ENCODE measurements at places on chromosomes 12 and 14. TPM values are rescaled to one million over a fixed set of nuclear protein-coding genes. Genes with fewer than 3 reads are reported as not detected.

Gene METTL1
- total RNA-seq, result 23.1 TPM

Gene IAPP
- 111 TPM for total RNA-seq

Gene CLEC2A
- total RNA-seq, result not detected

Gene BCL11B
- 0.78 TPM for total RNA-seq

Gene AMDHD1
- total RNA-seq, result 4.6 TPM

DNA sequence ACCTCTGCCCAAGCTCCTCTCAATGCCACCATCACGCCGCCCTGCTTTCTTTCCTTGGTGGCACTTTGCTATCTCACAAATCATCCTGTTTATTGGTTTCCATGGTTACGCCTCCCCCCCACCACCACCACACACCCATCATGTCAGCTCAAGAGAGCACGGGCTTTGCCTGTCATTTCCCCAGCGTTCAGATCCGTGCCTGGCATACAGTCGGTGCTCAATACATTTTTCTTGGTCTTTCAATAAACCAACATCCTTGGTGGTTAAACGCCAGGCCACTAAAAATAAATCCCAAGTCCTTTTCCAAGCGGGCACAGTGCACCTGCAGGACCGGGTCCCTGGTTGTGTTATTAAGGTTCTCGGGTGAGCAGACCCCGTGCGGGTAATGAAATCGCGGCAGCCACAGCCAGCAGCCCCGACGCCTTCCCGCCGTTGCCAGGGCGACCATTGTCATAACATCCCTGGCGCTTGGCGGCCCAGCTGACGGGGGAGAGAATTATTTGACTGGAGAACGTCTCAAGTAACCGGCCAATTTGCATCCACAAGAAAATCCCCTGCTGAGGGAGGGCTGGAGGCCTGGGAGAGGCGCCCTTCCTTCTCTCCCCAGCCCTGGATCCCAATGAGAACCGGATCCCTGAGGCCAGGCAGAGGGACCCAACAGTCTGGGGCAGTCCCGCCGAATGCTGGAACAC, 92.9 kb downstream of the KSR2 start:
- H3K27ac ChIP-seq, result no peak overlapping the region
- H3K4me1 ChIP-seq, result peaks cover 5% of the 10 kb centered on the region
- no peak overlapping the region for H3K4me3 ChIP-seq
- peak; percentile 11 for DNase-seq
- H3K36me3 ChIP-seq, result no peaks in the 10 kb centered on the region

- H3K36me3 ChIP-seq, result no peaks in the 10 kb centered on the region
- H3K4me3 ChIP-seq, result no peak overlapping the region
- no peak overlapping the region for H3K27ac ChIP-seq
Measured at GRCh38 chr14:36069535-36069900, 107.0 kb downstream of the PTCSC3 start.

GRCh38 chr12:68048648-68049297, 59.5 kb downstream of the IFNG-AS1 start:
- no peaks in the 10 kb centered on the region for H3K27me3 ChIP-seq
- no peak overlapping the region for H3K27ac ChIP-seq
- no peaks in the 10 kb centered on the region for H3K4me1 ChIP-seq
- no peak for DNase-seq
- no peak overlapping the region for H3K4me3 ChIP-seq
- H3K36me3 ChIP-seq, result no peaks in the 10 kb centered on the region

DNA sequence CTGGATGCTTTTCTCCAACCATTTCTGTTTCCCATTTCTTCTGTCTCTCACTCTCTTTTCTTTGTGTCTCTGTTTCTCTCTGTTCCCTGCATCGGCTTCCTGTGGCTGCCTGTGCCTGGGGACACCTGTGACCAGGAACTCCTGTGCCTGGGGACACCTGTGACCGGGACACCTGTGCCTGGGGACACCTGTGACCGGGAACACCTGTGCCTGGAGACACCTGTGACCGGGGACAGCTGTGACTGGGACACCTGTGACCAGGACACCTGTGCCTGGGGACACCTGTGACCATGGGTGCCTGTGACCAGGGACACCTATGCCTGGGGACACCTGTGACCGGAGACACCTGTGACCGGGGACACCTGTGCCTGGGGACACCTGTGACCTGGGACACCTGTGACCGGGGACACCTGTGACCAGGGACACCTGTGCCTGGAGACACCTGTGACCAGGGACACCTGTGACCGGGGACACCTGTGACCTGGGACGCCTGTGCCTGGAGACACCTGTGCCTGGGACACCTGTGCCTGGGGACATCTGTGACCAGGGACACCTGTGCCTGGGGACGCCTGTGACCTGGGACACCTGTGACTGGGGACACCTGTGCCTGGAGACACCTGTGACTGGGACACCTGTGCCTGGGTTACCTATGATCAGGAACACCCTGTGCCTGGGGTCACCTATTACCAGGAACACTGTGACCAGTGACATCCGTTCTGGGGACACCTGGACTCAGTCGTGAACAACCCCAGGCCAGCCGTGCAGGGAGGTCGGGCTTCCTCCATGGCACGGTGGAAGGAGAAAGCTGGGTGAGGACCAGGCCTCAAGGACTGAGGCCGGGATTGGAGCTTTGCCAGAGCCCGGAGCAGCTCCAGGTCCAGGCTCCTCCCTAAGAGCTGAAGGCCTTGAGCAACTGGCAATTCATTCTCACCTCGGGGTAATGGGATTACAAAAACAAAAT, 23.4 kb upstream of the FBRSL1 start:
- H3K36me3 ChIP-seq, result no peaks in the 10 kb centered on the region
- peak; percentile 44 for DNase-seq
- H3K27me3 ChIP-seq, result no peaks in the 10 kb centered on the region
- no peak overlapping the region for H3K27ac ChIP-seq

GRCh38 chr12:38151991-38152700, 164.4 kb upstream of the ALG10B start:
- H3K36me3 ChIP-seq, result no peaks in the 10 kb centered on the region
- no peak for DNase-seq
- no peak overlapping the region for H3K27ac ChIP-seq
- no peaks in the 10 kb centered on the region for H3K4me1 ChIP-seq
- no peaks in the 10 kb centered on the region for H3K27me3 ChIP-seq
- no peak overlapping the region for H3K4me3 ChIP-seq

GRCh38 chr12:74983917-74984316, 225.7 kb downstream of the KCNC2 start:
- DNase-seq, result no peak
- H3K27ac ChIP-seq, result no peak overlapping the region
- H3K36me3 ChIP-seq, result no peaks in the 10 kb centered on the region
- peaks cover 15% of the 10 kb centered on the region for H3K4me1 ChIP-seq
- no peak overlapping the region for H3K4me3 ChIP-seq

DNA sequence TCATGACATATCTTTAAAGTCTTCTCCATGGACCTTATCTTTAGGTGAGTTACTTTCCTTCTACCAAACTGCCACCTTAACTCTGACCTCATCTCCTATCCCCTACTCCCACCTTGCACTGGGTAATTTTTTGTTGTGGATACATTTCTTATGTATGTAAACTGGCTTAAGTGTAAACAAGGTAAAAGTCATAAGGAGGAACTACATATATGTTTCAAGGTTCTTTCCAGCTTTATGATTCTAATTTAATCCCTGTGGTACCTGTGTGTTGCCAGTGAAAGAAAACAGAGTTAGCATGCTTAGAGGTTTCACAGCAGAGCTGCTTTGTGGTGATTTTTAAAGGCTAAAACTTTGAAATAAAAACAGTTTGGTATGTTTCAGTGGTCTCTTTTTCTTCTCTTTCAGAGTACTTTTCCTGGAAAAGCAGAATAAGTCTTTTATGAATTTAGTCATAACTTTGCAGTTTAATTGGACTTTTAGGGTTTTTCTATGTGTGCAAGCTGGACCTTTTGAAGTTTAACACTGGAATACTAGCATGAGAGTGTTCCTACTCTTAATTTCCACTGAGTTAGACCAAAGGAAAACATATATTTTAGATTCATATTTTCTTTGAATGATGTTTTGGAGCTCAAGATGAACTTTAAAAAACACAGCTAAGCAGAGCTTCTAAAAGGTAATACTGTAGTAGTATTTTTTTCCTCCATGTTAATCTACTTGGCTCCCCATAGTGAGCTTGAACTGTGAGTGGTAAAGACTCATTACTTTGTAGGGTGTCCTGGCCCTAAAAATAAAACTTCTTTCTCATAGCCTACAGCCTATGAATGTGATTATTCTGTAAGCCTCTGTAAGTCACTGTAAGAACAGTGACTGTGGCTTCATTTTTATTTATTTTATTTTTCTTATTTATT, 105.4 kb downstream of the FUT8 start:
- H3K36me3 ChIP-seq, result no peaks in the 10 kb centered on the region
- no peak for DNase-seq
- H3K4me3 ChIP-seq, result no peak overlapping the region
- H3K27ac ChIP-seq, result no peak overlapping the region

GRCh38 chr14:84442521-84442920, 1087.4 kb upstream of the FLRT2 start:
- no peaks in the 10 kb centered on the region for H3K27me3 ChIP-seq
- no peaks in the 10 kb centered on the region for H3K36me3 ChIP-seq
- peak; percentile 10 for DNase-seq
- no peak overlapping the region for H3K4me3 ChIP-seq

- H3K4me1 ChIP-seq, result peaks cover 32% of the 10 kb centered on the region
- H3K4me3 ChIP-seq, result no peak overlapping the region
- no peak overlapping the region for H3K27ac ChIP-seq
- H3K27me3 ChIP-seq, result no peaks in the 10 kb centered on the region
- no peaks in the 10 kb centered on the region for H3K36me3 ChIP-seq
Measured at GRCh38 chr12:124420041-124420995, 125.4 kb downstream of the RFLNA start.
